ENCODE measurements at places on chromosomes 5 and 9.

GRCh38 chr5:38613992-38614836 lies 57.8 kb upstream of the LIFR start:
- no peak for DNase-seq

DNA sequence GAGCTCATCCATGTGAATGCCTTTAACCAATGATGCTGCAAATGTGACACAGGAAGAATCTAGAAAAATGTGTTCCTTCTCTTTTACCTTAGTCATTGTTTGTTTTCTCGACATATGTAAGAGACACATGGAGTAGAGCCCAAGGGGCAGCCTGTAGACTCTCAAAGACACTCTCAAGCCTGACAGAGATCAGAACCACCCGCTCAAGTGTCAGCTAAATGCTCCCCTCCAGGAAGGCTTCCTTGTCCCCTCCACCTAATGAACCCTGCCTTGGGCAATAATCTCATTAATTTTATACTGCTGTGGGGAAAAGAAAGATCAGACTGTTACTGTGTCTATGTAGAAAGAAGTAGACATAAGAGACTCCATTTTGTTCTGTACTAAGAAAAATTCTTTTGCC lies 157.4 kb downstream of the MUSK start:
- no peak for DNase-seq

- DNase-seq: peak; percentile 91
Observed at GRCh38 chr5:125559296-125559695, 812.9 kb upstream of the ZNF608 start.

DNA sequence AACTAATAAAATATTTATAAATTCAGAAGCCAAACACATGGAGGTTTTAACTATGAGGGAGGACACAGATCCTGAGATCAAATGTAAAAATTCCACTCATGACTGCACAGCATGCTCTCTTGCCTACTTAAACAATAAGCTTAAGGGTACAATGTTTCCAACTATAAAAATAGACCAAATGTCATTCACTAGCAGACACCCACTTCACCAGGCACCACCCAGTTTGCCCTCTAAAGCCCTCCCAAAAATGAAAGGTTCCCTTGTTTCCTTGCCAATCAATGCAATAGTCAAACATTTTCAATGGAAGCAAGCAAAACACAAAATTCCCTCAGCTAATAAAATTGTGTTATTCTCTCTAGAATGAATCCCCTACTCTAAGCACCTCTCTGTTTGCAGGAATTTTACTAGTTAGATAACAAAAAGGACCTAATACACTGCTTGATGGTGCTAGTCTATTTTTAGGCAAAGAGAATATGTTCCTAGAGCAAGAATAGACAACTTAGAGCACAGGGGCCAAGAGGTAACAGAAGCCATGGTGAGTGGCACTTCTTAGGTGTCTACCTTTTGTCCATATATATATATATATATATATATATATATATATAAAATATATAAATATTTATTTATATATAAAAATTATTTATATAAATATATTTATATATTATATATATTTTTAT lies 135.3 kb downstream of the HOMER1 start:
- DNase-seq: no peak

GRCh38 chr5:76657091-76657490 lies 33.9 kb upstream of the F2RL2 start:
- no peak for DNase-seq

GRCh38 chr5:59008816-59009473 lies 426.1 kb downstream of the RAB3C start:
- DNase-seq: no peak

DNA sequence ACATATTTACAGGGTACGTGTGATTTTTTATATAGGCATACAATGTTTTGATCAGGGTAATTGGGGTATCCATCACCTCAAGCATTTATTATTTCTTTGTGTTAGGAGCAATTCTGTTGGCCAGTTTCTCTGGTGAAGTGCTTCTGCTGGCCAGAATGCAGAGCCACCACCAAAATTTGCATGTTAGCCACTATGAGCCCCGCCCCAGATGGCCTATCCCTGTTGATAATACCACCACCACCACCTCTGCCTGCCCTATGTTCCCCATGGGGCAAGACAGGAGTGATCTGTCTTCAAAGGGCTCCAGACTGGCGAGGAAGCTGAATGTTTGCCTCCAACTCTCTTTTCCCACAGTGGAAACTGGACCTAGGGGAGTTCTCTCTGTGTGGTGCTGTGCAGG lies 26.0 kb upstream of the JAK2 start:
- DNase-seq: no peak

DNA sequence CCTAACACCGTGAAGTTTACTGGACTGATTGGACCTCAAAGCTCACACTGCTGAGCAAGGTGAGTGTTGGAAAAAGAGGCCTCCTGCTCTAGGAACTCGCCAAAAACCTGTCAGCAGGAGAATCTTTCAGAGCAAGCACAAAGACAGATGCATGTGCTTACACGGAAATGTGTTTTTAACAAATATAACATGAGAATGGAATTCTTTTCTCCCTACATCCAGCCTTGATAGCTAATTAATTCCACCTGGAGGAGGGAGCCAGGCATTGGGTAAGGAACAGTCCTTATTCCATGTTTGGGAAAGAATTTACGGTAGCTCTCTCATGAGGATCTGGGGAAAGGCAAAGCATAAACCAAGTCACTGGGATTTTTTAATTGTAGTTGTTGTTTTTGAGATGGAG lies 98.8 kb downstream of the KLF4 start:
- peak; percentile 92 for DNase-seq

- DNase-seq: no peak
Observed at GRCh38 chr5:78638973-78639669, 9.5 kb downstream of the LHFPL2 start.

DNA sequence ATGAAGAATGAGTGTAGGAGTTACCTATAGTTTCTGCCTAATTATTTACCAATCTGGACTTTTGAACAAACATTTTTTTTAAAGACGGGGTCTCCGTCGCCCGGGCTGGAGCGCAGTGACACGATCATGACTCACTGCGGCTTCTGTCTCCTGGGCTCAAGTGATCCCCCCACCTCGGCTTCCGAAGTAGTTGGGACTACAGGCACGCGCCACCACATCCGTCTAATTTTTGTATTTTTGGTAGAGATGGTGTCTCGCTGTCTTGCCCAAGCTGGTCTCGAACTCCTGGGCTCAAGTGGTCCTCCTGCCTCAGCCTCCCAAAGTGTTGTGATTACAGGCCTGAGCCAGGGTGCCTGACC lies 1.5 kb downstream of the CTNNA1 start:
- no peak for DNase-seq
